ENCODE measurements at places on chromosomes 7 and 10.

- no peak for DNase-seq
These were observed 508.8 kb downstream of the TYW1 start for GRCh38 chr7:67505449-67505848.

DNA sequence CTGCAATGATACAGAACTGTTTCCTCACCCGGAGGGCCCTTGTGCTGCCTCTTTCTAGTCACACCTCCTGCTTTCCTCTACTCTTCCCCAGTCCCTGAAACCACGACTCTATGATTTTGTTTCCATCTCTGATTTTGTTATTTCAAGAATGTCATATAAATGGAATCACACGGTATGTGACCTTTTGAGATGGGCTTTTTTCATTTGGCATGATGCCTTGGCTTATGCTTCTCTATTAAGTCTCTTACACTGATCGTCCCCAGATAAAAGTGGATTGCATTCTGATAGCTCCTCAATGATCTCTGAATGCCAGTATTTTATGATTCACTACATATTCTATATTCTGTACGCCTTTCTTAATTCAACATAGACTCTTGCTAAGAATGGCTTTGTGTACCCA, 78.2 kb downstream of the GALNT11 start:
- DNase-seq: no peak

DNA sequence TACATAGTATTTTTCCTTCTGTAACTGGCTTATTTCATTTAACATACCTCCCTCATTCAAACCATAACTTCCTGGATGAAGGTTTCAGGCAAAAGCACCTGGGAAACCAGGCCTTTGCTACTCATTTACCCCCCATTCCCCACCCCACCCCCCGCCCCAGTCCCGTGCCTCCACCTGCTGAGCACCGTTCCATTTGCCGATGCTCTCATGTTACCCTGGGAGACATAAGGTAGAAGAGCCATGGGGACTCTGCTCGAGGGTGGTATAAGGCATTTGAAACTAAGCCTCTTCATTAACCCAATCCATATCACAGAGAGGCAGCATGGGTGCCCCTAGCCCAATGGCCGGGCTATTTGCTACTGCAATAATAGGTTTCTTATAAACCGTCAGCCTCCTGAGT, 22.2 kb upstream of the MCM10 start:
- DNase-seq: no peak

- DNase-seq: no peak
These were observed 27.8 kb downstream of the HIBADH start for GRCh38 chr7:27634671-27635493.

GRCh38 chr7:44108768-44109750, 4.9 kb downstream of the AEBP1 start:
- DNase-seq: no peak

- no peak for DNase-seq
These were observed 32.5 kb downstream of the CPXM2 start for GRCh38 chr10:123858907-123859652.

- no peak for DNase-seq
These were observed 257.7 kb upstream of the GLI3 start for GRCh38 chr7:42494736-42495135.

- DNase-seq: no peak
These were observed 75.0 kb downstream of the NEURL1 start for GRCh38 chr10:103568505-103568904.

GRCh38 chr7:133115596-133115995, 33.7 kb upstream of the CHCHD3 start:
- DNase-seq: no peak

DNA sequence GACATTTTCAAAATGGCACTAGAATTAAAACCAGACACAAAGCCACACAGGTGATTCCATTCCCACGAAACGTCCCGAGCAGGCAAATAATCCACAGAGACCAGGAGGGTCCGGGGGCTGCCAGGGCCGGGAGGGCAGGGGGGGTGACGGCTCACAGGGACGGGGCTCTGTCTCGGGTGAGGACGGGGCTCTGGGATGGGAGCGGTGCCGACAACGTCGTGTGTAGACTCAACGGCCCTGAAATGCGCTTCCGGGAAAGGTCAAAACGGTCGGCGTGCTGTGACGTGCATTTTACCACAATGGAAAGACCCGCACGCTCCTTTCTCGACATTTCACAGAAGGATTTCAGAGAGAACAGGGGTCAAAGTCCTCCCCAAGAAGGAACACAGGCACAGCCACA, 63.3 kb upstream of the PDGFA start:
- no peak for DNase-seq

DNA sequence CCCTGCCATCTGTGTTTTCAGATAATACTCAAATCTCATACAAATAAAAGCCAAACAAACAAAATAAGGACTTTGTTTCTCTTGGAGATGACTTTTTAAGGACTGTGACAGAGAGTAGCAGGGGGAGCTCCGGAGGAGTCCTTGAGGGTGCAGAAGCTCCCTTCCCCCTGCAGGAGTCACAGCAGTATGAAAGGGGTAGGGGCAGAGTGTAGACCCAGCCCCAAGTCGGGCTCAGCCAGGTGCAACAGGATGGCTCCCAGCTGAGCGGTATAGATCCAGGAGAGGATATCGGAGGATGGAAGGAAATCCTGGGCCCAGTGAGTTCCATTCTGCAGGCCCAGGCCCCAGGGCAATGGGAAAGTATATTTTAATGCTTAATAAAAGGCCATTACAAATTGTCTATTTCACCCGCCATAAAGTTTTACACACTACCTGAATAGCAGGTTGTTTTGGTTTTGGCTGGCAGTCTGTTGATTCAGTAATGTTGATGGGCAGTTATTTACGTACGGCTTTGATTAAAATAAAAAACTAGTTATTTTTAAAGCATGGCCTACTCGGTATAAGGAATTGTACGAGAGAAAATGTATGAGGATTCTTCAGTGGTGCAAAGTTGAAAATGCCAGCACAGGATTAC, 206.0 kb downstream of the CELF2 start:
- no peak for DNase-seq

- DNase-seq: no peak
These were observed 1.2 kb downstream of the PURB start for GRCh38 chr7:44883961-44884620.

DNA sequence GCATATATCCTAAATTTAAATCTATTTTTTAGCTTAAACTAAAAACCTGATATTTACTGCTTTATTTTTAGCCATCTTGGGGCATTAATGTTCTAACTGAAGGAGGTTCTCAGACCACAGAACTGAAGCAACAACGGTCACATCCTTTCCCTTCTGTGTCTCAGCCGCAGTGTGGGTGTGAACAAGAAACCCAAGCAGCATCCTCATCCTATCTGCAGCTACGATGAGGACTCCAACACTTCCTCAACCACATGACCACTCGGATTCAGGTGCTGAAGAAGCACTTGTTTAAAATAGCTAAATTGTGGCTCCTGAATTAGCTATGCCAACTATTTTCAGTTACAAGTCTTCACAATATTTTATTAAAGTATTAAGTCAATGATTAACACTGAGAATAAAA, 5.3 kb downstream of the ESYT2 start:
- no peak for DNase-seq

DNA sequence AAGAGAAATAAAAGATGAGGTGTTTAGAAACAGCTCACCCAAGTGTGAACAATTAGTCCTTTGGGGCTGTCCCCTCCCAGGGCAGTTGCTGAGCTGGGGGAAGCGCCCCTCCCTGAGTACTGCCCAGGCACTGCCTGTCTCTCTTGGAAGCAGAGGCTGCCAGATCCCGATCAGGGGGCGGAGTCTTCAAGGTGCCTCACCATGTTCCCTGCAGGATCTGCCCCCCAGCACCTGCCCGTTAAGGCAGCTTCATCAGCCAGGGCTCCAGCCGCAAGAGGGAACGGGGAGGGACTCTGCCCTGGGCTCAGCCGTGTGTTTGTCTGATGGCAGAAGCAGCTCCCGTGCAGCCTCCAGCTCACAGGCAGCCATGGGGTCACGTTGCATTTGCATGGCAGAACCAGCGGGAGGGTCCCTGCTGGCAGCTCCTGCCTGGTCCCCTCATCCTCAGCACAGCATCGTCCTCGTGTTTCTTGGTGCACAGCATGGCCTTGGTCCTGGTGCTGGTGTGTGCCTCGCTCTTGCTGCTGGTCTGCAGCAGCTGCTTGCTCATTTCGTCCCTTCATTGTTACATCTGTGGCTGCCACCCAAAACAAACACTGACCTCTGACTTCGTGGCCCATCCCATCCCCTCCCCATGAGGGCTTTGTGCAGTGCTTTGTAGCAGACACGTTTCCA, 10.7 kb upstream of the DPYSL4 start:
- no peak for DNase-seq

- DNase-seq: no peak
These were observed 107.4 kb downstream of the SNX13 start for GRCh38 chr7:17832820-17833355.

GRCh38 chr7:139735466-139735865, 42.3 kb downstream of the HIPK2 start:
- DNase-seq: no peak

GRCh38 chr7:27727058-27727457, 12.9 kb upstream of the TAX1BP1 start:
- no peak for DNase-seq

DNA sequence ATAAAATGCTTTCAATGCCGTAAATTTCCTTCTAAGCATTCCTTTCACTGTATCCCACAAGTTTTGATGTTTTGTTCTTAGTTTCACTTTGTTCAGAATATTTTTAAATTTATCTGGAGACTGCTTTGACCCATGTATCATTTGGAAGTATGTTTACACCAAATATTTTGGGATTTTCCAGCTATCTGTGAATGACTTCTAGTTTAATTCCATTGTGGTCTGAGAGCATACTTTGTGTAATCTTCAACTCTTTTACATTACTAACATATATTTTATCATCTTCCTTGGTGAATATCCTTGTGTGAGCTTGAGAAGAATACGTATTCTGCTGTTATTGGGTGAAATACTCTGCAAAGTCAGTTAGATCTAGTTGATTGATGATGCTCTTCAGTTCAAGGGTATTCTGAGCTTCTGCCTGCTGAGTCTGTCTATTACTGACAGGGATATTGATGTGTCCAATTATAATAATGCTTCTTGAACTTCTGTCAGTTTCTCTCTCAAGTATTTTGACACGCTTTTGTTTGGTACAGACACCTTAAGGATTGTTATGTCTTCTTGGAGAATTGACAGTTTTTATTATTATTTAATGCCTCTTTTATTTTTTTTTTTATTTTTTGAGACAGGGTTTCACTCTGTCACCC, 31.6 kb downstream of the MKLN1 start:
- DNase-seq: no peak

GRCh38 chr7:86598311-86598710, 45.4 kb upstream of the GRM3 start:
- DNase-seq: no peak

- no peak for DNase-seq
These were observed 15.2 kb upstream of the GALNTL5 start for GRCh38 chr7:151941009-151941408.

DNA sequence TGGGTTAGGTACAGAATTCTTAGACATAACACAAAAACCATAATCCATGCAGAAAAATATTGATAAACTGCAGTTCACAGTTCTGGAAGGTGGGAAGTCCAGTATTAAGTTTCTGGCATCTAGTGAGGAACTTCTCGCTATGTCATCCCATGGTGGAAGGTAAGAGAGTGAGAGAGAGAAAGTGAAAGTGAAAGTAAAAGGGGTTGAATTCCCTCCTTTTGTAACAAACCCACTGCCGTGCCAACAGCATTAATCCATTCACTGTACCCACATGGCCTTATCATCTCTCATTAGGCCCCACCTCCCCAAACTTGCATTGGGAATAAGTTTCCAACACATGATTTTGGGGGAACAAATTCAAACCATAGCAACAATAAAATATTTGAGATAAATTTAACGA, 17.1 kb downstream of the ZNF485 start:
- no peak for DNase-seq

DNA sequence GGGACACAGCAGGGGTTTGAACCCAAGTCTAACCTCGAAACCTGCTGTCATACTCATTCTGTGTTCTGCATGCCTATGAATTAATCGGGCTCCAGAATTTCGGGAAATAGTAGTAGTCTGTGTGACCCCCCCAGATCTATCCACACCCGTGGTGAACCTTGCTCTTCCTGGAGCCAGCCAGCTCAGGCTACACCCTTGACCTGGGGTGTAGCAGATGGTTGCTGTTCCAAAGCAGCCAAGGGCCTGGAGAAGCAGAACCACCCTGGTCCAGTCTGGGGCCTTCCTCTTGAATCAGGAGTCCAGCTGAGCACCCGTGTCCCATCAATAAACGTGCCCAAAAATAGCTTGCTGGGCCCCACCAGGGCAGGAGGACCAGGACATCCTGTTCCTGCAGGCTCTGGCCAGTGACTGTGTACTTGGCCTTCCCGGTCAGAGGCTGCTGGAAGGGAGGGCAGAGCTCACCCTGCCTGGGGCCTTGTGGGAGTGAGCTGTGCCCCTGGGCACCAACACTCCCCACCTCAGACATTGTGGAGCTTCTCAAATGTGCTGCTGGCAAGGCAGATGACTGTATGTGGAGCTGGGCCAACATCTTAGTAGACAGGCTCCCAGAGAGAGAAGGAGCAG, 101.2 kb upstream of the ZNF716 start:
- no peak for DNase-seq

GRCh38 chr10:78330884-78331283, 297.2 kb downstream of the RPS24 start:
- DNase-seq: no peak

DNA sequence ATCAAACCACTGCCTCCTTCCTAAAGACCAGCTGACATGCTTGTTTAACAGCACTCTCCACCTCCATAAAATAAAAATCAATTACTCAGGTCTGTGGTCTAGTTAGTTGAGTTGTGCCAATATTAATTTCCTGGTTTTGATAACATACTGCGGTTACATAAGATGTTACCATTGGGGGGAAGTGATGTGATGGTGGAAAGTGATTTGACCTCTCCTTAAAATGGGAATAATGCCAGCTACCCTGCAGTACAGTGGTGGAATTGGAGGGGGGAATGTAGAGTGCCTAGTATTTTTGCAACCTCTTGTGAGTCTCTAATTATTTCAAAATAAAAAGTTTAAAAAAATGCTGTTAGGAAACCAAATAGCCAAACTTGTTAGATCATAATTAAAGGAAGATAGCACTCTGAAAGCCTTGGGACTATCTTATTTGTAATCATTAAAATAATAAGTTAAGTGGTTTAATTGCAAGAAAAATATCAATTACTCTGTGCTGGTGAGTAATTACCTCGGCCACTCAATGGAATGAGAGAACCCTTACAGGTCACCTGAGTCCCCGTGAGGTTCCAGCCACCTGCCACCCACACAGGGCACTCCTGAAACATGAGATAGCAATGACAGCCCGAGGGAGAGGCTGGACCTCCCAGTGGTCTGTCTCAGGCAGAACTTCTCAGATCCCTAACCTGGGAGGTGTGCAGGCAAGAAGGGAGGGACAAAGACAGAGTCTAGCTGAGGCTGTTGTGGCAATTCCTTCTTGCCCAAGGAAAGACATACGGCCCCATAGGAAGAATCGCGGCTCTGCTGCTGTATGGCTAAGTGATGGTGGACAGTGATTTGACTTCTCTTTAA, 94.1 kb downstream of the SH3PXD2A start:
- DNase-seq: no peak

DNA sequence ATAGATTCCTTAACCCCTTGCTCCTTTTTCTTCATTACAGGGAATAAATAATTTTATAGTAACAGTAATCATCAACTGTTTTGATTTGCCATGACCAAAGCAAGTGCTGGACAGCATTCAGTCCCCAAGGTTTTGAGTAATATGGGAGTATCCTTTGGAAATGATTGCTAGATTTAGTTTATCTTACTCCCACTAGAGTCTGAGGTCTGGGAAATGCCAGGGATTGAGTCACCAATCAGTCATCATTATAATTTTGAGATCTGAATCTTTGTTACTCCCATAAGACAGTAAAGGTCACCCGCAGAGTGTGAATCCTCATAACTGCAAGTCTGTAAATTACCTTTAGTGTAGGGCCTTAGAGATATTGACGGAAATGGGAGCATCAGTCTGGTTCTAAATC, 133.7 kb upstream of the SEMA3E start:
- no peak for DNase-seq

Data from umbilical cord (tissue), 2 donors.